ENCODE measurements at places on chromosomes 3 and 15. TPM values are rescaled to one million over a fixed set of nuclear protein-coding genes. Genes with fewer than 3 reads are reported as not detected.

LMAN1L gene
- not detected for polyA plus RNA-seq

ZNF639 gene
- 60.1 TPM for polyA plus RNA-seq

GRCh38 chr3:58578873-58579272, 1.7 kb upstream of the FAM107A start:
- no peak for DNase-seq

GRCh38 chr15:73425510-73425909, 17.5 kb upstream of the REC114 start:
- no peak for DNase-seq
